ENCODE measurements at places on chromosomes 3 and 15.

DNA sequence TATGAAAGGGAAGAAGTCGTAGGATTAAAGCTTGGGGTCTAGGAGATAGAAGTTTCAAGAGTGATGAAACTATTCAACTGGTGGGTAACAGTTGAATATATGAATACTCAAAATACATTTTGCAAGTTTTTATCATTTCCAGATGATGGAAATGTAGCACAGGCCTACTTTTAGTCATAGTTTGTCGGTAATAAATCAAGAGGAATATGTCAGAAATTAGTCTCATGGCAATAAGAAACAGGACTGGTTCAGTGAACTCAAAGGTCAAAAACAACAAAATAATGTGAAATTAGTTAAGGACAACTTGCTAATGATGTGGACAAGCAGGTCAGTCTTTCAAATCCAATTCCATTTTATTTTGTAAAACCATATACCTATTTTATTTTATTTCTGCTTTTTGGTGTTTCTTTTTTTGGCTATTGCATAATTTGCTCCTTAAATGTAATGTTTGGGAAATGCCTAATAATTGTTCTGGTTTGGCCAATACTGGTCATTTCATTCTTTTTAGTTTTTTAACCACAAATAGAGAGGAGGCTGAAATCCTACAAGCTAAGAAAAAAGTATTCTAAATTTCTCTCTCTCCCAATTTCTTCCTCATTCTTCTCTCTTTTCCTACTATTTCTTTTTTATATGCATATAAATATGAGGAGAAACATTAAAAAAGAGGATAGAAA, 195.2 kb upstream of the ARHGEF26 start:
- H3K36me3 ChIP-seq, result no peaks in the 10 kb centered on the region
- no peak overlapping the region for H3K27ac ChIP-seq
- no peaks in the 10 kb centered on the region for H3K4me1 ChIP-seq
- H3K4me3 ChIP-seq, result no peak overlapping the region

DNA sequence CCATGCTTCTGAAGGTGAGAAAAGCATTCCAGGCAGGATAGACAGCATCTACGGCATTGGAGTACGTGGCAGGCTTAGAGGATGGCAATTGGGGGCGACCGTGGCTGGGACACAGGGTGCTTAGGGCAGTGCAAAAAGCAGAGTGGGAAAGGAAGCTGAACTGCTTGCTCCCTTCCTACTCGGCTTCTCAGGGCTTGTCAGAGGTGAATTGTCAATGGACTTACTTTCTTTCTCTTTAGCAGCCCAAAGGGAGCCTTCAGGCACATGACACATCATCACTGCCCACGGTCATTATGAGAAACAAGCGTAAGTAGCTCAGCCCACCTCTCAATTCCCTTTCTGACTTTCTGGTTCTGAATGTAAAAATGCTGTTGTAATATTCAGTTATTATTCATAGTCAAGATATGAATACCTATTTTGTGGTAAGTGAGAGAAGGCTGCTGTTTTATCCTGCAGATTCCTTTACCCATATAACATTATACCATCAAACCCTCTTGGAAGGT, 84.3 kb downstream of the KLHL25 start:
- no peak for DNase-seq
- no peaks in the 10 kb centered on the region for H3K36me3 ChIP-seq
- H3K4me3 ChIP-seq, result no peak overlapping the region
- H3K27me3 ChIP-seq, result no peaks in the 10 kb centered on the region
- H3K27ac ChIP-seq, result no peak overlapping the region

DNA sequence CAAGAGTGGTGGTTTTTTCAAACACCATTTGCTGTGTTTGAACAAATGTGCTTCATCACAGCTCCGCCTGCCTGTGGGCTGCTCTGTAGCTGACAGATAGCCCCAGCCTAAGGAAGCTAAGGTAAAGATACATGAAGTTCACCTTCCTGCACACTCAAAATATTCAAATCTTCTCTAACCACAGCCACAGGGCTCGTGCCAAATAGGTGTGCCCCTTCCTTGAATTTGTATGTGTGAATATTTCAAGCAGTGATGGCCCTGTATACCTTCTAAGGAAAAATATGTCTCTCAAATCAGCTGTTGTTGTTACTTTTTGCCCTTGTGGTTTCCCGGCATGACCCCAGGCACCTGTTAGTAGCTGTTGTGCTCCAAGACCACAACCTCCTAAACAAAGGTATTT, 92.8 kb downstream of the CCNL1 start:
- DNase-seq, result no peak
- no peaks in the 10 kb centered on the region for H3K27me3 ChIP-seq
- no peak overlapping the region for H3K27ac ChIP-seq
- no peaks in the 10 kb centered on the region for H3K36me3 ChIP-seq
- no peak overlapping the region for H3K4me3 ChIP-seq
- H3K4me1 ChIP-seq, result no peaks in the 10 kb centered on the region

- no peak overlapping the region for H3K4me3 ChIP-seq
- H3K27me3 ChIP-seq, result no peaks in the 10 kb centered on the region
- DNase-seq, result no peak
- no peaks in the 10 kb centered on the region for H3K36me3 ChIP-seq
Measured at GRCh38 chr3:136283627-136284026, 33.5 kb downstream of the PCCB start.

DNA sequence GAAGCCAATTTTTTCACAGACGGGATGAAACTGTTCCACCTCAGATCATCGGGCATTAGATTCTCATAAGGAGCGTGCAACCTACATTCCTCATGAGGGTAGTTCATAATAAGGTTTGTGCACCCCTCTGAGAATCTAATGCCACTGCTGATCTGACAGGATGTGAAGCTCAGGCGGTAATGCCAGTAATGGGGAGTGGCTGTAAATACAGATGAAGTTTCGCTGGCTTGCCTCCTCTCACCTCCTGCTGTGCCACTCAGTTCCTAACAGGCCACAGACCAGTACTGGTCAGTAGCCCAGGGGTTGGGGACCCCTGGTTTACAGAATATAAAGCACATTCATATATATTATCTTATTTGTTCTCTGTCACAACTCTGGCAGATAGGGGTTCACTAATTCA, 2.1 kb upstream of the LIMD1 start:
- H3K27ac ChIP-seq, result peak overlapping the region; percentile 78
- H3K4me3 ChIP-seq, result no peak overlapping the region
- no peaks in the 10 kb centered on the region for H3K27me3 ChIP-seq
- no peaks in the 10 kb centered on the region for H3K36me3 ChIP-seq

- DNase-seq, result no peak
- H3K36me3 ChIP-seq, result no peaks in the 10 kb centered on the region
- no peaks in the 10 kb centered on the region for H3K4me1 ChIP-seq
- H3K27me3 ChIP-seq, result no peaks in the 10 kb centered on the region
- H3K4me3 ChIP-seq, result no peak overlapping the region
Measured at GRCh38 chr3:73228437-73228836, 167.0 kb downstream of the EBLN2 start.

DNA sequence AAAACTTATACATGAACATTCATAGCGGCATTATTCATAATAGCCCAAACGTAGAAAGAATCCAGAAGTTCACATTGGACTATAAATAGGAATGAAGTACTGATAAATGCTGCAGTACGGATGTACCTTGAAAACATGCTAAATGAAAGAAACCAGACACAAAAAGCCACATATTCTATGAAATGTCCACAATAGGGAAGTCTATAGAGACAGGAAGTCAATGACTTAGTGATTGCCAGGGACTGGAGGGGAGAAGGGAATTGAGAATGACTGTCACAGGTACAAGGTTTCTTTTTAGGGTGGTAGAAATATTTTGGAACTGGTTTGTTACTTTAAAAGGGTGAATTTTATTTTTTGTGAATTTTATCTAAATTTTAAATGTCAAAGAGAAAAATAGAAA, 71.4 kb upstream of the SKOR1 start:
- no peaks in the 10 kb centered on the region for H3K4me1 ChIP-seq
- H3K36me3 ChIP-seq, result no peaks in the 10 kb centered on the region
- no peak for DNase-seq
- no peak overlapping the region for H3K27ac ChIP-seq
- no peak overlapping the region for H3K4me3 ChIP-seq

DNA sequence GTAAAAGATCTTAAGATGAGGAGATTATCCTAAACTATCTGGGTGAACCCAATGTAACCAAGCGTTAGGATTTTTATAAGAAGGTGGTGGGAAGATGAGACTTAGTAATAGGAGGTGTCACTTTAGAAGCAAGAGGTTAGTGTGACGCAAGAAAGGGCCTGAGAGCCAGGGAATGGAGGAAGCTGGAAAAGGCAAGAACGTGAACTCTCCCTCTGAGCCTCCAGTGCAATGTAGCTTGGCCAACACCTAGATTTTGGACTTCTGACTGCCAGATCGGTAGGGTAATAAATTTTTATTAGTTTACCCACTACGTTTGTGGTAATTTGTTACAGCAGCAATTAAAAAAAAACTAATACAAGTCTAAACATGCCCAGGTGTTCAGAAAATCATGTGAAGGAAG, 20.8 kb upstream of the CNTN6 start:
- no peaks in the 10 kb centered on the region for H3K4me1 ChIP-seq
- no peak for DNase-seq
- H3K27me3 ChIP-seq, result no peaks in the 10 kb centered on the region

GRCh38 chr15:43440721-43441281, 52.2 kb downstream of the TP53BP1 start:
- peak overlapping the region; percentile 9 for H3K27ac ChIP-seq
- no peak overlapping the region for H3K4me3 ChIP-seq
- no peaks in the 10 kb centered on the region for H3K4me1 ChIP-seq
- H3K36me3 ChIP-seq, result no peaks in the 10 kb centered on the region

DNA sequence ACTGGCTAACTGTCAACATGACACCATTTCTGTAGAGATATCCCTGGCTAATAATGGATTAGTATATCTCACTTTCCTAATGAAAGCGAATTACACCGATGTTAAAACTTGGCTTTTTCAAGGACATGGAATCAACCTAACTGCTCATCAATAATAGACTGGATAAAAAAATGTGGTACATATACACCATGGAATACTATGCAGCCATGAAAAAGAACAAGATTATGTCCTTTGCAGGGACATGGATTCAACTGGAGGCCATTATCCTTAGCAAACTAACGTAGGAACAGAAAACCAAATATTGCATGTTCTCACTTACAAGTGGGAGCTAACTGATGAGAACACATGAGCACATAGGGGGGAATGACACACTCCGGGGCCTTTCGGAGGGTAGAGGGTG, 62.6 kb downstream of the ZIC1 start:
- no peaks in the 10 kb centered on the region for H3K27me3 ChIP-seq
- DNase-seq, result no peak
- no peak overlapping the region for H3K27ac ChIP-seq
- no peak overlapping the region for H3K4me3 ChIP-seq
- H3K4me1 ChIP-seq, result no peaks in the 10 kb centered on the region
- H3K36me3 ChIP-seq, result no peaks in the 10 kb centered on the region

- no peaks in the 10 kb centered on the region for H3K36me3 ChIP-seq
- H3K27ac ChIP-seq, result no peak overlapping the region
- H3K4me1 ChIP-seq, result no peaks in the 10 kb centered on the region
- no peak for DNase-seq
Measured at GRCh38 chr3:8643693-8644365, 769 bp downstream of the SSUH2 start.

GRCh38 chr3:37852771-37853170, 8.9 kb upstream of the CTDSPL start:
- no peak overlapping the region for H3K4me3 ChIP-seq
- H3K27ac ChIP-seq, result no peak overlapping the region
- DNase-seq, result no peak
- H3K36me3 ChIP-seq, result no peaks in the 10 kb centered on the region
- no peaks in the 10 kb centered on the region for H3K27me3 ChIP-seq

DNA sequence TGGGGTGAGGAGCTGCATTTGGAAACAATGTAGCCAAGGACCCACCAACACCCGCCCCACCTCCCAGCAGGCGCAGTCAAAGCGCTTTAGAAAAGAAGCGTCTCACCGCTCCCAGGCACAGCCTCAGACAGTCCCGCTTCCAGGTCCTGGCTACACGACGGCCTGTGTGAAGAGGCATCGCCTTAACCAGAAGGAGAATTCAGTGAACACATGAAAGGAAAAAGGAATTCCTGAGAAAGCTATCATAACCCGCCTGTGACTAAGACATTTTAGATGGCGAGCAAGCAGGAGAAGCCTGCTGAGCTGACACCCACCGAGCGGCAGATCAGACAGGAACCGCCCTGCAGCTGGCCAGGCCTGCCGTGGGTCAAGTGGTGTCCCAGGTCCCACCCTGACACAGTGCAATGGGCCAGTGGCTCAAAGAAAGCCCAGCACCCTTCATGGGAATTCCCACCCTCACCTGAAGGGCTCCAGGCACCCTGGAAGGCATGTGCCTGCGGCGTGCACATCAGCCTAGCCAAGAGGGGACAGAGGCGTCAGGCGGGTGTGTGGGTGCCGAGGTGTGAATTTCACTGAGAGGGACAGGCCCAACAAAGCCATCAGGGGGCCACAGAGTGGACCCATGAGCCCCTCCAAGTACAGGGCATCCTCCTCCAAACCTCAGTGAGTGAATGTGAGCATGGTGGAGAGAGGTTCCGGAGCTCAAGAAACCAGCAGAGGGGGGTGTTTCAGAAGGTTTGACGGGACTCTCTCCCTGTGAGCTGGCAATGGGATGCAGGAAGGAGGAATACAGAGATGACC, 144.8 kb downstream of the NSMCE3 start:
- H3K36me3 ChIP-seq, result no peaks in the 10 kb centered on the region
- H3K27me3 ChIP-seq, result no peaks in the 10 kb centered on the region
- no peak overlapping the region for H3K27ac ChIP-seq
- H3K4me3 ChIP-seq, result no peak overlapping the region

DNA sequence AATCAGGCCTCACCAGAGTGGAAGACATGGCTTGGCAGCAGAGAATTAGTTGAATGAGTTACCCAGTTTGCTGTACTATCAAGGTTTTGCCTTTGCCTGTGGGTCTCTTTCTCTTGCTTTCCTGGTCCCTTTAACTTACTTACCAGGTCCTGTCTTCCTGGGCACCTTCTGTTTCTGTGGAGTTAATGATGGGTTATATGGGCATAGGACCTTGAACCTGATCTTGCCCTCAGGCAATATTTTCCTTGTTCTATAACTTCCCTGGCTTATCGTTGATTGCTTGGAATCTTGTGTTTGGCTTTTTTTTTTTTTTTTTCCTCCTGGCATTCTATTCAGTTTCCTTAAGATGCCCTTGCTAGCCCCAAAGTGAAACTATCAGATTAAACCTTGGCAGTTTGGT, 106.8 kb downstream of the HHLA2 start:
- H3K27ac ChIP-seq, result no peak overlapping the region
- no peak for DNase-seq
- no peaks in the 10 kb centered on the region for H3K36me3 ChIP-seq
- peaks cover 1% of the 10 kb centered on the region for H3K4me1 ChIP-seq
- H3K4me3 ChIP-seq, result no peak overlapping the region

- H3K27ac ChIP-seq, result peak overlapping the region; percentile 1
- peak; percentile 37 for DNase-seq
- H3K4me1 ChIP-seq, result peaks cover 7% of the 10 kb centered on the region
- no peaks in the 10 kb centered on the region for H3K36me3 ChIP-seq
- H3K4me3 ChIP-seq, result no peak overlapping the region
Measured at GRCh38 chr3:127775398-127776109, 46.8 kb downstream of the MGLL start.

DNA sequence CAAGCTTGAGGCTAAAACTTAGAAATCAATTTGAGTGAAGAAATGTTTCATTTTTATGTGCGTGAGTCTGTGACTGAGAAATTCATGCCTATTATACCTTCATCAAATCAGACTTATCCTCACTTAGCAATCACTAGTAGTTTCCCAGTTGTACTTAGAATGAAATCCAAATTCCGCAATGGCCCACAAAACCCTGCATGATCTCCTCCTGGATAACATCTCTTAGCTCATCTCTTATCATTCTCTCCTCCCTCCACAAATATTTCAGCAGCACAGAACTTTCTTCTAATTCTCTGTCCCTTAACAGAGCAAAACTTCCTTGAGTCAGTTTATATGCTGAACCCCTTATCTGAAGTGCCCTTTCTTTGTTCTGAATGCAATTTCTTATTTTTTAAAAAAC, 198.8 kb upstream of the TGFBR2 start:
- H3K27ac ChIP-seq, result no peak overlapping the region
- H3K36me3 ChIP-seq, result no peaks in the 10 kb centered on the region
- no peaks in the 10 kb centered on the region for H3K4me1 ChIP-seq
- no peak overlapping the region for H3K4me3 ChIP-seq
- no peak for DNase-seq

Data from ovary (tissue), 10 donors.